Occipital lobe (tissue), 3 donors: ENCODE measurements at places on chromosomes 1 and 21.

DNA sequence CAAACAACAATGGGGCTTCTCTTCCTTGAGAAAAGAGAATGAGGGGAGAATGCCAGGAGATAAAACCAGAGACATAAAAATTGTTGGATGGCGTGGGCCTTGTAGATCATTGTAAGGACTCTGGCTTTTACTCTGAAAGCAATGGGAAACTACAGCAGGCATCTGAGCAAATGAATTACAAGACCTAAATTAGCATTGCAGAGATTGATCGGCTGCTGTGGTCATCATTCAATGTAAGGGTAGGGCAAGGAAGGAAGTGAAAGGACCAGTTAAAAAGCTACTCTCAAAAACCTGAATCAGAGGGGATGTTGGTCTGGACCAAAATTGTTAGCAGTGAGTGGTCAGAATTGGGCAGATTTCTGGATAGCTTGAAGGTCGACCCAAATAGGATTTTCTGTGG, 21.4 kb downstream of the FMO3 start:
- DNase-seq, result no peak

- no peak for DNase-seq
Observed at GRCh38 chr21:35942211-35943144, 117.8 kb downstream of the SETD4 start.

GRCh38 chr1:242428399-242429190, 95.9 kb downstream of the PLD5 start:
- DNase-seq, result no peak

- no peak for DNase-seq
Observed at GRCh38 chr1:67227196-67227595, 60.9 kb downstream of the IL23R start.

DNA sequence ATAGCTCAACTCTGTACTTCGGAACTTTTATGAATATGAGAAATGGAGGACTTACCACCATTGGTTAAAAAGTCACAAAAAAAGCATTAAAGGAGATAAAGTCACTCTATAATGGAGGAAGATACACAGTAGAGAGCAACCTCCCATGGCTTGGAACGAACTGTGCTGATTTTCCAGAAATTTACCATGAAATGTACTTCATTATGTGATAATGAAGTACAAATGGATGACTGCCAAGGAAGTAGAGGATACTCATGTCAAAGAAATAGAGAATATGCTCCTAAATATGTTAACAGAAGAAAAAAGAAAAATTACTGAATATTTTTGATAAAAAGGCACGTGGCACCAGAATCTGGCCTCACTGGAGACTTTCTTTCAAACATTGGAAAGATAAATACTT, 23.6 kb upstream of the PLA2G2E start:
- DNase-seq, result no peak

GRCh38 chr1:232164078-232164963, 465.6 kb downstream of the SIPA1L2 start:
- no peak for DNase-seq

- DNase-seq, result no peak
Observed at GRCh38 chr1:66055092-66055491, 262.4 kb downstream of the PDE4B start.

DNA sequence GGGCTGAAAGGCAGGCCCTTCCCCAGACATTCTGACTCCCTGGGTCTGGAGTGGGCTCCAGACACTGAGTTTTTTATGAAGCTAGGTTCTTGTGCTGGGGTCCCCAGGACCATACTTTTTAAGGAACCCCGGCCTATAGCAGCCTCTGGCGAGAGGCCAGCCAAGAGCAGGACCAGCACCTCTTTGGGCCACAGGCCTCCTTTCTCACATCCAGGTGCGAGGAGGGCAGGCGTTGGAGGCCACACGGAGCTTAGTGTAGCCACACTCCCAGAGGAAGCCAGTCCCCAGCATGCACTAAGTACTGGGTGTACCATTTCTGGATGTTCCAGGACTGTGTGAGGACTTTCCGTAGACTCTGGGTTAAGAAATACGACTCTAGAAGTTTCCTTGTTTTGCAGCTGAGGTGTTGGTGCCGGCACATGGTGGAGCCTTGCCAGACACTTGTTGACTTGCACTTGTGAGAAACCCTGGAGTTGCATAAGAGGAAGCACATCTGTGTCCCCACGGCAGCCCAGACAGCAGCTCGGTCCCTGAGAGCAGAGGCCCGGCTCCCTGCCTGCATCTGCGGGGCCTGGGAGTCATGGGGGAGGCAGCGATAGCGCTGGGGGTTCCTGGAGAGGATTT, 122.2 kb upstream of the VAMP3 start:
- DNase-seq, result no peak
